ENCODE measurements at places on chromosomes 4 and X. TPM values are rescaled to one million over a fixed set of nuclear protein-coding genes. Genes with fewer than 3 reads are reported as not detected.
A peak's percentile ranks its signal among the peaks of the same experiment; 100 is the strongest.

DNA sequence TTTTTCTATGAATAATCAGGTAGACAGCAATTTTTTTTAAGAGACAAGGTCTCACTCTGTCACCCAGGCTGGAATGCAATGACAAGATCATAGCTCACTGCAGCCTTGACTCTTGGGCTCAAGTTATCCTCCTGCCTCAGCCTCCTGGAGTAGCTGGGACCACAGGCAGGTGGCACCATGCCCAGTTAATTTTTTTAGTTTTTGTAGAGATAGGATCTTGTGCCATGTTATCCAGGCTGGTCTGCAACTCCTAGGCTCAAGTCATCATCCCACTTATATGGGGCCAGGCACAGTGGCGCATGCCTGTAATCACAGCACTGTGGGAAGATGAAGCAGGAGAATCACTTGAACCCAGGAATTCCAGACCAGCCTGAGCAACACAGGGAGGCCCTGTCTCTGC lies 26.8 kb downstream of the AFAP1 start:
- no peak for DNase-seq

DNA sequence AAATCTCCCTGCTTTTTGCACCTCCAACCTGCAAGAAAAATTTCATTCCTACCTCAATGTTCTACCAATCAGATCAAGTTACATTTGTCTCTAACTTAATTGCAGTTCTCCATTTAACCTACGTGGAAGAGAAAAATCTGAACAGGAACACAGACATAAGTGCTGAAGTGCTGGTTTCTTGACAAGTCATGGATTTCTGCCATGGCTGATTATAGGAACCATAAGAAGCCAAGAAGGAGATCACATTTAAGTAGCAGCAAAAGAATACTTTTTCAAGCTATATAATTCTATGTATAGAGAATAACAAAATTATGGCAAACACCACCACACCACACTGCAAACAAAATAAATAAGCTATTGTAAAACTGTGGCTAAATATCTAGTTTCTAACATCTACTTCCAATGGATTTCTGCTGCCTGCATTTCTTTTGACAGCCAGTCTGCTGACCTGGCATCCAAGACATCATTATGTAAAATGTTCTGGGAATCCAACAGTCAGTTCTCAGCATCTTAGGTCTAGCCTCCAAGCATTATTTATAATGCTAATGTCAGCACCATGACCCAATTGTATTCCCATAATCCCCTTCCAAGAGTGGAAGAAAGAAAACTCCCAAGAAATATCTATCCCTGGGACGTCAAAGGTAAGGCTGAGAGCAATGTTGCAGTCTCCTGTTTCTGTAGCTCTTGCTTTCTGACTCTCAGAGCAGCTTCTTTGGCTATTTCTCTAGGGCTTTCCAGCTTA lies 50.8 kb upstream of the GAB1 start:
- no peak for DNase-seq

DNA sequence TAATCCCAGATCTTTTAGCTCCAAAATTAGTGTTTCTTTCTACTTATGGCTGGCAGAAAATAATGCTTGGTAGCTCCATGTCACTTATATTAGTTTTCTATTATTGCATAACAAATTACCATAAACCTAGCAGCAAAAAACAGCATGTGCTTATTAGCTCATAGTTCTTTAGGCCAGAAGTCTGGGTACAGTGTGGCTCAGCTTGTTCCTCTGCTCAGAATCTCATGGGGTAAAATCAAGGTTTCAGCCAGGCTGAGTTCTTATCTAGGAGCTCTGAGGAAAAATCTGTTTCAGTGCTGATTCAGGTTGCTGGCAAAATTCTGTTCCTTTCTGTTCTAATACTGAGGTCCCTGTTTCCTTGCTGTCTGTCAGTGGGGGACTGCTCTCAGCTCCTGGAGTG lies 101.1 kb downstream of the CT47B1 start:
- DNase-seq, result no peak

GRCh38 chr4:8370835-8371595 lies 69.5 kb downstream of the ACOX3 start:
- no peak for DNase-seq

DNA sequence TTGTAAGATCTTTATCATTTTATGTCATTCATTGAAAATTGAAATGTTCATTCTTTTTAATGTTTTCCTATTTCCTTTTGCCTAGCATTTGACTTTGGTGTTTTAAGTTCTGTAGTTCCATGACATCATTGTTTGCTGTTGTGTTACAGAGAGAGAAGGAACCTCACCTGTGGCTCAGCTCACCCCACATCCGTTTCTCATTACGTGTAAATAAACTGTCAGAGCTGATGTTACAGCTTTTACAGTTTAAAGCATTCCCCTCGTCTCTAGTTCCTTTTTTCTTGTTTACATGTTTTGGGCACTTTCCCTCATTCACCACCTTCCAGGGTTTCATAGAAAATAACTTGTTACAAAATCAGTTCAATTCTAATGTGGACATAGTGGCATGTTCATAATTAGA lies 137.2 kb downstream of the FNIP2 start:
- DNase-seq, result peak; percentile 45

DNA sequence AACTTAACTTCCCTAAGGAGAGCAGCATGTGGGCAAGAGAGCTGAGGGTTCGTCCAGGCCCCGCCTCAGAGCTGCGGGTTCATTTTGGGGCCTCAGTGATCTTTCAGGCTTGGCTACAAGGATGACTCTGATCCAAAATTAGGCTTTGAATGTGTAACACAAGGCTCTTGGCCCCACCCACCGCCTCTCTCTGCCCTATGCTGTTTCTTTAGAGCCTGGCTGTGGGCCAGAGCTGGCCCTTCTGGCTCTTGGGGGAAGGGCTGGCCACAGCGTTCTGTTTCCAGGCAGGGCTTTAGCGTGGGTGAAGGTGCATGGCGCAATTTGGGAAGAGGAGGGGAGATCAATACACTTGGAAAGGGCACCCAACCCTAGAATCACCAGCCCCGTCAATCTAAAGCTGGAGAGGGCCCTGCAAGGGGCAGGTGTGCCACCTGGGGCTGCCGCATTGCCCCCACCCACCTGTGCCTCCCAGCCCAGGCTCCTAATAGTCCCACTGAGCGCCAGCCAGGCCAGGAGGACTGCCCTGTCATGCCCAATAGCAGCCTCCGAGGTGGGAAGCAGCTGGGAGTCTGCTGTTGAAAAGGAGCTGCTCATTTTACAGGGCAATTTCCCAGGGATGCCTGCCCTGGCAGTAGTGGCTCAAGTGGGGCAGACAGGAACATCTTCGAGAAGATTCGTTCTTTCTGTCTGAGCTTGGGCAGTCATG lies 84.5 kb upstream of the MAML3 start:
- no peak for DNase-seq

- no peak for DNase-seq
Measured at GRCh38 chr4:148007314-148007760, 275.4 kb downstream of the ARHGAP10 start.

- no peak for DNase-seq
Measured at GRCh38 chr4:4594285-4594920, 52.6 kb upstream of the STX18 start.

DNA sequence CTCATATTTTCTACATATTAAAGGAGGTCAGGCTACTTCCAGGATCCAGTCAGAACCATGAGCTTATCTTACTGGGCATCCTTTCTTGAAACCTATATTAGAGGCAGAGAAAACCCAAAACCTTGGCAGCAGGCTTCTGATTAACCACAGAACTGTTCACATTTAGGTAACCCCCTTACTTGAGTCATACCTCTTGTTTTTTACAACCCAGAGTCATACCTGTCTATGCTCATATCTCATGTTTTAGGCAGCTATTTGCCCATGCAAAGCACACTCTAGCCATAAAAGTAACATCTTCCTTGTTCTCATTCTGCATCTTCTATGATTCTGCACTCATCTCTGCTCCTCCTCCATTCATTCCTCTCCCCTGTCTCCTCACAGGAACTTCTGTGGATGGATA lies 138.0 kb upstream of the SMIM31 start:
- no peak for DNase-seq

GRCh38 chr4:30901461-30902451 lies 181.6 kb downstream of the PCDH7 start:
- no peak for DNase-seq

- DNase-seq, result no peak
Measured at GRCh38 chr4:101332424-101332823, 14.9 kb downstream of the PPP3CA start.

DNA sequence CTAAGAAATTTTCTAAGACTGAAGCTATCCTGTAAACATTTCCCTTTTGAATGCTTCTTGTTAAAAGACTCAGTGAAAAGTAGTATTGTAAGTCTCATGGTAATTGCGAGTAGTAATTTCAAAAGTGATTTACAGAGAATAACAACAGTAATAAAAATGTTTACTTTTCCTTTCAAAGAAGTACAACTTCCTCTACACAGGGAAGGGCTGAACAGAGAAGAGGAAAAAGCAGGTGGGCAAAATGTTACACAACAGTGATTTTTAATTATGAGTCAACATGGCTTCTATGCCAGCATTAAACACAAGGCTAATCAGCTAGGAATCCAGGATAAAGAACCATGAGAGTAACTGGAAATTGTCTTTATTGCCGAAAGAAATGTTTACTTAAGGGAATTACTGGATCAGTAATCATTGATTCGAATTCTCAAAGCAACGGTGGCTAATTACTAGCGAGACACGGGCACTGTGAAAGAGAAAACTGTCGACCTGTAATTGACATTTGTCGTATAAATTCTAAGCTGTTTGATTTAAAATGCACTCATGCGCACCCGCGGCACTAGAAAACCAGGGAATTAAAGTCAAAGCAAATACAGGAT lies 15.4 kb downstream of the UTP3 start:
- DNase-seq, result no peak

DNA sequence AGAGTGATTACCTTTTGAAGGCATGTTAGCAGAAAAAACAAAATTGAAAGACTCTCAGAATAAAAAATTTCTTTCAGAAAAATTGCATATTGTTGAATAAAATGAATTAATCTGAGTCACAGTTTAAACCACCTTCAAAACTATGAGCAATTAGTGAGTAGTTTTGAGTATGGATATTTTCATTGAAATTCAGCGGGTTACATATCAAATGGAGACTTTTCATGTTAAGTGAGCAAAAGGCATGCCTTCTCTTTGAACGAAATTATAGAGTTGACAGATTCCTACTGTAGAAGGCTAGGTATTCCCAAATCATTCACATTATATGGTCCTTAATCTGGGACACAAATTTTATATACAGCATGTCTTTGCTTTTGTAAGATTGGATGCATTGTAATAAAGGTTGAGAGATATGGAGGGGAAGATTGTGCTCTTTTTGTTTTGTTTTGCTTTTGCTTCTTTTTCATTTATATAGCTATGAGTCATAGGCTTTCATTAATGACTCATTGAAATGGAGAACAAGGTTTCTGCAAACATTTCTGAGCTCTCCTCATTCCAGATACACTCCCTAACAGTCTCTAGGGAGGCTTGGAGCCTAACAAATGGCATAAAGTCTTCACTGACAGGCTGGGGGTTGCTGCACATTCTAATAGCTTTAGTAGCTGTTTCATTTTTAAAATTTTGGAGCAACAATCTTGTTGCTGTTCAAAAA lies 21.6 kb downstream of the PCDH18 start:
- no peak for DNase-seq

DNA sequence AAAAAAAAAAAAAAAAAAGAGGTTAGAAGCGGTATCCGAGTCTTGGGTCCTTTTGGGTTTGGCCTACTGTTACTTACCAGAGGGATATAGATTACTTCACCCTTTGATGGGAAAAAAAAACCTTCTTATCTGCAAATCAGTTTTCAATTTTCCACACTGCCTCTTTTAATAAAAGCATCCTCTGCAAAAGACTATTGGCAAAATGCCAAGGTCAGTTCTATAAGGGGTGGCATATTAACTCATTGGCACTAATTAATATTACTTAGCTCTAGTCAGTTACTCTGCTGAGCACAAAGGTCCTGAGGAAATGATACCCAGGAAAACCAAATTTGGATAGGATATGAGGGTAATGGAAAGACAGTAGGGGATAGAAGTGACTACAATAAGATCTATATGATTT lies 44.3 kb upstream of the MTMR8 start:
- no peak for DNase-seq

CYLC1 gene
- total RNA-seq, result not detected

GALNTL6 gene
- total RNA-seq, result not detected

EVC gene
- 0.69 TPM for total RNA-seq

GLRB gene
- total RNA-seq, result not detected

MAGEC2 gene
- not detected for total RNA-seq

TLL1 gene
- not detected for total RNA-seq

SNCA gene
- total RNA-seq, result 4.6 TPM

DTHD1 gene
- 0.12 TPM for total RNA-seq

SFRP2 gene
- total RNA-seq, result not detected
